ENCODE measurements at places on chromosomes 16 and 17.

DNA sequence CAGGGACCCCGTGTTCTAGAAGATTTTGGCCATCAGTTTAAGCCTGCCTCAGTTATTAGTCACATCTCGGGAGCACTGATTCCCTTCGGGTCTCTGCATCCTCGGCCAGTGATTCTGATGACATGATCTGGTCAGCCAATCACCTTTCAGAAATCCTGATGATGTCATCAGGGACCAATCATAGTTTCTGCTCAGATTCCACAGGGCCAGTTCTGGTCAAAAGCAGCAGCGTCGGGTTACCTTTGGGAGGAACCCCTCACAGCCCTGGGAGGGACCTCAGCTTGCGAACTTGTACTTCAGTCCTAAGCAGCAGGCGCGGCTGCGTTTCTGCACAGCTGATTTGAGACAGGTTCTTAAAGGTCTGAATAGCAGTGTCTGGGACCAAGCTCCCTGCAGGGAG lies 13.9 kb downstream of the KDM8 start:
- no peak for DNase-seq

- DNase-seq = no peak
Measured at GRCh38 chr17:61338000-61338798, 61.4 kb upstream of the TBX2 start.

- no peak for DNase-seq
Measured at GRCh38 chr17:7803981-7804380, 30.0 kb upstream of the KDM6B start.

DNA sequence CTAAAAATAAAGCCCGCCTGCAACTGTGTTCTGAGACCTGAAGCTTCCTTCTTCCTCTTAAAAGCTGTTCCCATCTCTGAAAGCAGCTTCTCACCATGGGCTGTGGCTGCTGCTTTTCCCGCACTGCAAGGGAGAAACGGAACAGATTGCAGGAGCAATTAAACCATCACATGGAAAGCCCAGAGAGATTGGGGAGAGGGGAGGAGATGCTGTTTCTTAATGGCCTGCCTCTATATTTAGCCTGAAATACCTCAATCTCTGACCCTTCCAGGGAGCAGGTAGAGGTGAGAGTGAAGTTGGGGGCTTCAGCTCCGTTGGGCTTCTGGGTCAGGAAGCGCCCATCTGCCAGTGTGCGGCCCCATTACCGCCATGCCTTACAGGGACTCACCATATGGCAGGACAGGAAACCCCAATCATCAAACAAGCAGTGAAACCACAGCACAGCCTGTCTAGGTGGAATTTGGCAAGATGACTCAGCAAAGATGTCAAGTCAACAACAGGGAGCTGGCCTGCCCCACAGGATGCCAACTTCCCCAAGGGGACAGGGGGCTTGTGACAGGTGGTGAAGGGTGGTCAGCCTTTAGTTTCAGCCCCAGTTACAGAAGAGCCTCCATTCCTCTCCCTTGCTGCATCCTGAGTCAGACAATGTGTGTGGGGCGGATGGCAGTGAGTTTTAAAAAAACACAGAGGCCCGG lies 286.6 kb upstream of the CCL2 start:
- DNase-seq = no peak

DNA sequence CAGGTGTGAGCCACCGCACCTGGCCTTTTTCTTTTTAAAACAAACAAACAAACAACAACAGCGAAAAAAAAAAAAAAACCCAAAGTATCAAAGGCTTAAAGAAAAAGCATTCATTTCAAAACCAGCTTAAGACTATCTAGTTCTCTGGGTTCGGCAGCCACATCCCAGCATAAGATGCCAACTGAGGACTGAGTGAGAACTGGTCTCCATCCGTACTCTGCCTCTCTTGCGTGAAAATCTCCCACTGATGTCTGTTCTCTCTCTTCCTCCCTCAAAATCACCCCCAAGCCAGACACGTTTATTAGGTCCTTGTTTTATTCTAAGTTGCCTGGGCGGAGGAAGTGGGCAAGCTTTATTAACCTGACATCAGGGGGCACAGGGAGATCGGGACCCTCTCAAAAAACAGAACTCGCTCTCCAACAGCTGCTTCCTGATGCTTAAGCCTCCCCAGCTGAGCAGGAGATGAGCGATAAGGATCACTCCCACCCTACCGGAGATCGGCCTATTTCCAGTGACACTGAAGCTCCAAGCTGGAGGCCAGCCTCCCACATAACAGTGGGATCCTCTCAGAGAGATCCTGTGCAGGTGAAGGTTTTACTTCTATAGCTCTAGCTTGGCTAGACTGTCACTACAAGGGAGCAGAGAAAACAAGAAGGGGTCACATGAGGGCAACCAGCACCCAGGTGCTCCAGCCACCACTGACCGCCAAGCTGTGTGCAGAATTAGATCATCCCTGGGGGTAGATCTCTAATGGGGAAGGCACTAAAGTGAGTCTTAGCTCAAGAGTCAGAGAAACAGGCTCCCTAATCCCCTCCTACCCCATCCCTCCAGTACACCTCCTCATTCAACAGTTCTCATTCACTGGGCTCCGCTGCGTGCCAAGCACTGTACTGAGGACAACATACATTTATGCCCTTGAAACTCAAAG lies 13.6 kb downstream of the CDC42EP4 start:
- DNase-seq = no peak

DNA sequence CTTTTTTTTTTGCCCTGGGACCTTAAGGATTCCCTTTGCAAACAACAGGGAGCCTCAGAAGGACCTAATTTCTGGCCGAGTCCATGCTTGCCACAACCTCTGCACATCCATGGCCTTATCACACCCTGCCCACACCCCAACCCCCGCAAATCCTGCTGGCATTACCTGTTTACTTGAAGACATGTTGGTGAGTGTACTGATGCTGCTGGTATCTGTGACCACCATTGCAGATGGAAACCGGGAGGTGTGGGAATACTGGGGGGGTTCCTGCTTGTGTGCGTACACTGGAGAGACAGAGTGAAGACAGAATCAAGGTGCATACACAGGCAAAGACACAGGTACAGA lies 46.0 kb downstream of the HNF1B start:
- no peak for DNase-seq

Data from activated CD4-positive, CD25-positive, alpha-beta regulatory T cell (primary cell).